Hippocampal formation (tissue), 2 donors: ENCODE measurements at places on chromosomes 7 and 10.

DNA sequence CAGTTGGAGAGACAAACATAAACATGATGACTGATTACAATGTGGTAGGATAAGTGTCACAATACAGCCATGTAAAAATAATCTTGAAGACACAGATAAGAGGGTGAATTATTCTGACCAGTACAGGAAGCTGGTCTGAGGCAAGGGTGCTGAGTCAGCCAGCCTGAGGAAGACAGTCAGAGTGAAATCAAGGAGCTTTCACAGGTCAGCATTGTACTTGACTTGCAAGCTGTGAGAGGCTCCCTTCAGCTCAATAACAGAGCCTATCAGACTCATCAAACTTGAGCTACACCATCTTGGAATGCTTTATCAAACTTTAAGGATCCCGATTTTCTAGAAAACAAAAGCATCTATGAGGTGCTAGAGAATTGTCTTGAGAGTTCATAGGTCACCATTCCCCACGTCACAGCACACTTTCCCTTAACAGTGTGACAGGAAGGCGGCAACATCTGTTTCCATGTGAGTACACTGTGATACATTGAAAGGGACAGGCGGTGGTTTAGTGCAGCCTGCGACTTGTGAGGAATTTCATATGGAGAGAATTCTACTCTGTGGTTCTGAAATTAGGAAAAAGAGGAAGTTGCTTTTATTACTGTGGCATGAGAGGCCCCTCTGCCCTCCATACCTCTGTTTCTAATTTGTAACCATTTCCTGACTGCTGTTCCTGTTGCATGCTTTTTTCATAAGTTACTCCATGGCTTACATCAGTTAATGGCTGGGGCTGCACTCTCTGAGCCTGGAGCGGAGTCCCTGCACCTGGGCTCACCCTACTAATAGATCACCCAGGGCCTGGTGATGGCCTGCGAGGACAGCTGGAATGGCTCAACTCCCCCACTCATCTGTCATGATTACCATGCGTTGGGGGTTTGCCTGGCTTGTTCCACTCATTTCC lies 417.1 kb downstream of the SUGCT start:
- no peak for DNase-seq

DNA sequence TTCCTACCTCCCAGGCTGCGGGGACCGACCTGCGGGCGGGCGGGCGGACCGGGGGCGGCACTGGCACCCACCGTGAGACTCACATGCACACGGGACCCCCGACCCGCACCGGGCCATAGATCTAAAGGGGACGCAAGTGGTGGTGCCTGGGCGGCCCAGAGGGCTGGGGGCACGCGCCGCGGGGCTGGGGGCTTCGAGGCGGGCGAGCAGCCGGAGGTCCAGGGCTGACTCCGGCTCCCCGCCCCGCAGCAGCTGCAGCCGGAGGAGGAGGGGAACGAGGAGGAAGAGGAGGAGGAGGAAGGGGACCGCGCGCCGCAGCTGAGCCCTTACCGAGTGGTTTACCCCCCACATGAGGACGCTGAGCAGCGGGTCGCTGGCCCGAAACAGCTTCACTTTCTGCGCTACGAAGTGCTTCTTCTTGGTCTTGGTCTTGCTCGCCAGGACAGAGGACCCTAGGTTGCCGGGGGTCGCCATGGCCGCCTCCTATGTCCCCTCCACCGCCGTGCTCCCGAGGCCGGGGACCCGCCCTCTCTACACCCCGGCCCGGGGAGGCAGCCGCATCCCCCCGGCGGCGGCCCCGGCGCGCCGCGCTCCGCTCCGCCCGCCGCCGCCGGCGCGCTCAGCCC lies 412 bp downstream of the PIP4K2A start:
- DNase-seq: no peak

DNA sequence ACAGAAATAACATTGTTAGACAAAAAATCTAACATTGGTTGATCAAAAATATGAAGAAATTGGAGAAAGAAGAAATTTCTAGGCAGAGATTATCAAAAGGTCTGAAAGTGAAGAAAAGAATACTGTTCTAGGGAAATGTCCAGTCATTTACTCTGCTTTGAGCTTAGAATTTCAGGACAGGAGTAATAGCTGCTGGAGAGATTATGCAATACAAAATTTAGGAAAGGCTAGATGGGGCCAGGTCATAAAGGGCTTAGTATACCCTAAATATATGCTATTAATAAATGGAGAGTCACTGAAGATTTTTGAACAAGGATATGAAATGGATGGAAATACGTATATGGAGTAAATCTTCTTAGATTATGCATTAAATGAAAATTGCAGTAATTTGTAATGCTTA lies 279.2 kb downstream of the CACNA2D1 start:
- no peak for DNase-seq

- no peak for DNase-seq
These were observed 32.5 kb downstream of the DYDC1 start for GRCh38 chr10:80324086-80324485.

GRCh38 chr10:47260505-47261111 lies 39.4 kb upstream of the GDF10 start:
- no peak for DNase-seq

DNA sequence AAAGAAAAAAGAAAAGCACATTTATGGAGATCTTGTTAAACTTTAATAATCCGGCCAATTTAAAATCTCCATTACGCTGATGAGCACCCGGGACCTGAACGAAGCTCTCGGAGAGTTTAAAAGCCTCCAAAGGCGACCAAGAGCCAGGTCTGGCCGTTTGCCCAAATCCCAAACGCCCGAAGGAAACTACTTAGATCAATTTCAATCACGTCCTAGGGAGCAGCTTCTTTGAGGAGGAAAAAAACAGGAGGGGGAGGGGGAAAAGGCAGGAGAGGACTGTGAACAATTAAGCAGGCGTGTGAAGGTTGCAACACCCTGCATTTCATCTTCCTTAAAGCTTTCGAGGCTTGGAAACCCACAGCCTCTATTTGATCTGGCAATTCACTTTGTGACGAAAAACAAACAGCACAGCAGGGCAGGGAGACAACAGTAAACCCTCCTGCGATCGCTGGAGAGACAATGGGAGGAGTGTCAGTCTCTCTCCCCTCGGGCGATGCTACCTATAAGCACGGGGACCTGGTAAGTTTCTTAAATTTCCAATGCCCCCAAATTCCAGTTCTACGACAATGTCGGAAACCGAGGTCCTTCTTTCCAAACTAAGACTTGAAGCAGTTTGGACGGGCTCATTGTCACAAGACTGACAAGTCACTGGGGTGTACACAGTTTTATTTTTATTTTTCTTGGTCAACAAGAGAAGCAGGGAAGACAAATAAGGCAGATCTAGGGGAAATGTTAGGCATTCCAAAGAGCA lies 1.2 kb downstream of the KLF6 start:
- peak; percentile 68 for DNase-seq

DNA sequence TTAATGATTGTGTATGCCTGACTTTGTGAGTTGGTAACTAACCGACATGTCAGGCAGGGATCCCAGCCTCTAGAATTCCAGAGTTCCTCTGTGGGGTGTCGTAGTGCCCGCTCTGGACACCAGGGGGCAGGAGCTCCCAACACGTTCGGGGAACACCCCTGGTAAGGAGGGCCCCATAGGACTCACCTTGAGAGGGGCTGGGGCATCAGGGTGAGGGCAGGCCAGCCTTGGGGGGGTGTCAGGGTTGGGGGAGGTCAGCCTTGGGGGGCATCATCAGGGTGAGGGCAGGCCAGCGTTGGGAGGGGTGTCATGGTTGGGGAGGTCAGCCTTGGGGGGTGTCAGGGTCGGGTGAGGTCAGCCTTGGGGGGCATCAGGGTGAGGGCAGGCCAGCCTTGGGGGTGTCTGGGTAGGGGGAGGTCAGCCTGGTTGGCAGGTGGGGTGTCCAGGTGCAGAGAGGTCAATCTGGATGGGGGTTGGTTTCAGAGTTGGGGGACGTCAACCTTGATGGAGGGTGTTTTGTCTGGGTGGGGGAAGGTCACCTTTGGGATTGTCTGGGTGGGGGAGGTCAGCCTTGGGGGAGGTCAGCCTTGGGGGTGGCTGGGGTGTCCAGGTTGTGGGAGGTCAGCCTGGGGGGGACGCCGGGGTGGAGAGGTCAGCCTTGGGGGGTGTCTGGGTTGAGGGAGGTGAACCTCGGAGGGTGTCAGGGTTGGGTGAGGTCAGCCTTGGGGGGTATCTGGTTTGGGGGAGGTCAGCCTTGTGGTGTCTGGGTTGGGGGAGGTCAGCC lies 45.6 kb upstream of the SUN1 start:
- no peak for DNase-seq

GRCh38 chr10:62072901-62073300 lies 171.4 kb downstream of the ARID5B start:
- no peak for DNase-seq

DNA sequence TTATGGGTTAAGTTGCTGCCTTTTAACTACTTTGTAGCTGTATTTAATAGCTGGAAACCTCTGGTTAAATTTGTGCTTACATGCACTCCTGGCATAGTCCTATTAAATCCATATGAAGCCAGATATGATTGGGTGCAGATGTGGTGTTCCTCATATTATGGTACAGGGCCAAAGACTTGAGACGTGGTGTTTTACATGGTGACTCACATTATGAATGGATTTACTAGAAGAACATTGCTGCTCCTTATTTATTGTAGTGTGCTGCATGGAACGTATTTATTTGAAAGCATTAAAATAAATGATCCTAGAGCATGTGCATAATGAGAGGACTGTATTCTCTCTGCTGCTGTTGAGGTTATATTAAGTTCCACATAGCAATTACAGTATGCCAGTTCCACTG lies 224.1 kb downstream of the SLC25A13 start:
- DNase-seq: no peak

GRCh38 chr10:14191871-14192270 lies 138.9 kb downstream of the FRMD4A start:
- no peak for DNase-seq

GRCh38 chr7:92206672-92207071 lies 27.7 kb upstream of the LRRD1 start:
- no peak for DNase-seq

- DNase-seq: no peak
These were observed 46.2 kb downstream of the IDE start for GRCh38 chr10:92527716-92528115.

GRCh38 chr10:43929122-43929521 lies 280.4 kb upstream of the ZNF32 start:
- DNase-seq: no peak
